Naive thymus-derived CD4-positive, alpha-beta T cell (primary cell): ENCODE measurements at places on chromosomes 7 and 10.

GRCh38 chr10:56481521-56482091 lies 120.5 kb upstream of the ZWINT start:
- no peak for DNase-seq

- no peak for DNase-seq
These were observed 1111.4 kb downstream of the SORCS1 start for GRCh38 chr10:106053061-106053460.

- DNase-seq, result no peak
These were observed 639.2 kb downstream of the KCNMA1 start for GRCh38 chr10:76998451-76998850.

DNA sequence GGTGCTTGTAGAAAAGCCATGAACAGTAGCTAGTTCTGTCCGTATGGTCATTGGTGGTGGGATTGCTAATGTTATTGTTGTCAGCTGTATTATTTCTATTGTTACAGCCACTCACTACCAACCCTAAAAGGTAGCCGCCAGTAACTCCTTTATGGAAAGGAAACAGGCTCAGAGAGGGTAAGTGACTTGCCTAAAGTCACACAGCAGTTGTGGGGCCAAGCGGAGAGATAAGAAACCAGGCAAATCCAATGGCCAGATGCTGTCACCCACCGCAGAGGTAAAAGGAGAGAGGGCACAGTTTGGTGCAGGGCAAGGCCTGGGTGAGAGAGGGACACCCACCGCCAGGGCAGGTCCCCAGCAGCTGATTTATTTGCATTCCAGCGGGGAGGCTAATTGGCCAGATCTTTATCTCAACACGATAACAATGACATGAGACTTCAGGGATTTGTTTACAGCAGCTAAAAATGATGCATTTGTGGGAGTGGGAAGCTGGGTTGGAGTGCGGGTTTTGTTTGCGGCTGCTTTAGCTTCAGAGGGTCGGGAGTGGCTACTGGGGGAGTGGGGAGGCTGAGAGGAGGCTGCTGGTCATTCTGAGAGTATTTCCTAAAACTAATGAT lies 8.6 kb upstream of the NKX2-3 start:
- DNase-seq, result no peak

DNA sequence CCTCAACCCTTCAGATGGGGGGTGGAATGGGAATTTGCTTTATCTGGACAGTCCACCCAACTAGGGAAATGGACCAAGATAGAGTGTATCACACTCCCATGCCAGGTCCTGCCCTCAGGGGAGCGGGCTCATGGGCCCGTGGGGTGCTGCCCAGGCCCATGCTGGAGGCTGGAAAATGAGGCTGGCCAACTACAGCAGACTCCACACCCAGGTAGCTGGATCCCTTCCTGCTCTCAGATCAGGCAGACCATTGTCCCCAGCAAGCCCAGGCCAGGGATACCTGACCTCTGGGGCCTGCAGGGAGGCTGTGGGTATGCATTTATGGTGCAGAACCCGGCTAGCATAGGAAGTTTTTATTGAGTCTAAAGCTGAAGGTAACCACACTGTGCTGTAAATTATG lies 162.4 kb downstream of the TCERG1L start:
- no peak for DNase-seq

DNA sequence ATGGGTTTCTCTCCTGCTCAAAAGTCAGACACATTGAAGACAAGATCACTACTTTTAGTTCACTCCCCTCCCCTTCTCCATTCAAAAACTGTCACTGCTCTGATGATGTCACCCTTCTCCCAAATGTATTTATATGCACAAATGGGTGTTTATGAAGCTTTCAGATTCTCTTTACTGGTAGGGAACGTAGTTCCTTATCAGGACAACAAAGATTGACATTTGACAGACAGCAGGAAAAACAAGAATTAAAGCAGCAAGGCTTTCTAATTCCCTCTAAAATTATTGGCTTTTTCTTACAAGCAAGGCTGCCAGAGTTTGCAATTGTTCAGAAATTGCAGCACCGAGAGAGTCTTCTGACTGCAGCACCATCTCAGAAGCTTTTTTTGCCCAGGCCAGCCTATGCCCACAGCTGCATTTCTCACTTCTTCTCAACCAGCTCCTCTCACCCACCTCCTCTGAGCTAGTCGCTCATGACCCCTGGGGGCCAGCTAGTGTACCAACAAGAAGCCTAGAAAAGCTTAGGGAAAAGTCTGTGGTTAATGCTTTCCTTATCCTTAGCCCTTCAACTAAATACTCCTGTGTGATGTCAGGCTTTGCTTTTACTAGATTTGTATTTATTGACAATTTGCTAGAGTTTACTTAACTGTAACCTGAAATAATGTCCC lies 265.1 kb downstream of the HTR7 start:
- no peak for DNase-seq

GRCh38 chr10:75450075-75450445 lies 18.6 kb downstream of the LRMDA start:
- DNase-seq, result no peak

GRCh38 chr7:91045606-91046005 lies 218.6 kb upstream of the FZD1 start:
- DNase-seq, result no peak

DNA sequence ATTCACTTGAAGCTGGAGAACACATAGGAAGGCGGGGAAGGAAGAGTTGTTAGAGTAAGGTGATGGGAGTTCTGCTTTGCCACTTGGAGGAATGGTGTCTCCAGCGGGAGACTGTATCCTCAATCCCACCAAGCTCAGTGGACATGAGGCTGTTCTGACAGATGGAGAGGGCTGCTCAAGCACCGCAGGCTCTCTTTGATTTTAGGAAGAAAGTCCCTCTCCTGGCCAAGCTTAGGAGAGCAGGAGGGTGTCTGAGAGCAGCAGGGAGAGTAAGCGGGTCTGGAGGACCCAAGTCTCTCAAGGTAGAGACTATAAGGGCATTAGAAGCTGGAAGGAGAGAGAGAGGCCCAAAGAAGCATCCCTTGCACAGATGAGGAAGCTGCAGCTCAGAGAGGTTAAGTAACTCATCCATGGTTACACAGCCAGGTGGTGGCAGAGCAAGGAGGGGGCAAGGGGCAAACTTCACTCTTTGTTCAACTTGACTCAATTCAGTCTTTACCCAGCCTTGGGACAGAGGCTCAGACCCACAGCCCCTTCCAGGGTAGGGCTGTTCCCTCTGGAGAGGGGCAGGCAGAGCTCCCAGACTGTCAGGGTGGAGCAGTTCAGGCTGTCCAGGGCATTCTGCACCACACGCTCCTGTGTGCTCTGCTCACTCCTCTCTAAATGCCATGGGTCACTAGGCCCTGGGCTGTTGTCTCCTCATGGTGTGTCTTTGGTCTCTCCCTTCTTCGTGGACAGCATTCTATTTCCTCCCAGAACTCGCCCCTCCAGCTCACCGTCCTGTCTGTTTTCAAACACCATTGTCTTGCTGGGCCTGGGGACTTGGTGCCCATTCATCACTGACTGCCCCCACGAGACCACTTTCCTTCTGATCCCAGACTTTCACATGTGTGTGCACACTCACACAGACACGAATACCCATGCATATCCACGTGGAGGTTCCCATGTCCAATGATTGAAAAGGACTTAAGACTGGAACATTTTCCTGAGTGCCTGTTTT lies 8.9 kb downstream of the CHAT start:
- DNase-seq, result no peak

- no peak for DNase-seq
These were observed 373.2 kb upstream of the PODXL start for GRCh38 chr7:131929632-131930031.

- DNase-seq, result no peak
These were observed 77.5 kb downstream of the LRRC4 start for GRCh38 chr7:127953423-127954356.

DNA sequence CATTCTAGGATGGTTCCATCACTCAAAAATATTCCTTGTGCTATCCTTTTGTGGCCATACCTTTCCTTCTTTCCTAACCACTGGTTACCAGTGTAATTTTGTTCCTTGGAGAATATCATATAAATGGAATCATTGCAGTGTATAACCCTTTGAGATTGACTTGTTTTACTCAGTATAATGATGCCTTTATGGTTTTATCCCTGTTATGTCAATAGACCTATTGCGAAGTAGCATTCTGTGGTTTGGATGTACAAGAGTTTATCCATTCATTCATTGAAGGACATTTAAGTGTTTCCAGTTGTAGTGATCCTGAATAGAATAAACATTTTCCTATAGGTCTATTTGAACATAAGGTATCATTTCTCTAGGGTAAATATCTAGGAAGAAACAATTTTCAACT lies 54.2 kb downstream of the RBM33 start:
- DNase-seq, result no peak

DNA sequence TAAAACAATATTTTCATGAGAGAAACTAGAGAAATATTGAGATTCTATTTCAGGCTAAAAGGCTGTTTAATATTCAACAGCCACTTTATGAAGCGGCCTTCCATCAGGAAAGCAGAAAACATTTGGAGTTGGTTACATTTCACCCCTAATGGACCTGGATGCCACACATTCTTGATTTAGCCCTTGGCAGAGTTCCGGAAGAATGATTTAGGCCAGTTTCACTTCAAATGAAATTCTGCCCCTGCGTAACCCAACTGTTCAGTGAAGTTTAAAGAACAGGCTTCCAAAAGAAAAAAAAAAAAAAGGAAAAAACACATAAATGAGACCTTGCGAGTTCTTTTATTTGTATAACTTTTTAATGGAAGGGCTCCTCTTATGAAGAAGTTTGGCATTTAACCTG lies 239.2 kb upstream of the AKR1E2 start:
- DNase-seq, result no peak

- DNase-seq, result no peak
These were observed 76.1 kb upstream of the DUSP5 start for GRCh38 chr10:110421512-110422138.

- DNase-seq, result no peak
These were observed 20.6 kb upstream of the WASL start for GRCh38 chr7:123769371-123769770.

- DNase-seq, result no peak
These were observed 5.9 kb upstream of the LGI1 start for GRCh38 chr10:93751832-93752231.

- DNase-seq, result peak; percentile 11
These were observed 1.0 kb upstream of the HOXA11 start for GRCh38 chr7:27185854-27186667.

DNA sequence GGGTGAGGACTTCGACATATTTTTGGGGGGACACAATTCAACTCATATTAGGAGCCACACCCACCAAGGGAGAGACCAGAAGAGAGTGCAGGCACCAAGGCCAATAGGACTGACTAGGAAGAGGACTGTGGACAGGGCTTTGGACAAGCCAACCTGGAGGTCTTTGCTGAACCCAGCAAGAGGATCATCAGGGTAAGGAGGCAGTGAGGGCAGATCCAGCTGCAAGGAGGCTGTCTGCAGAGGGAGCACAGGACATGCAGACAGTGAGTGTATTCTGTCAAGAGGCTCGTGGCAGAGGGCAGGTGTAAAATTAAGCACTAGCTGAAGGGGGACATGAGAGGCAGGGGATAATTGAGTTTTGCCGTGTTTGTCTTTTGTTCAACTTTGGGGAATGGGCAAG lies 83.4 kb upstream of the MGMT start:
- no peak for DNase-seq

- no peak for DNase-seq
These were observed 87.4 kb downstream of the CPED1 start for GRCh38 chr7:121075952-121076349.

DNA sequence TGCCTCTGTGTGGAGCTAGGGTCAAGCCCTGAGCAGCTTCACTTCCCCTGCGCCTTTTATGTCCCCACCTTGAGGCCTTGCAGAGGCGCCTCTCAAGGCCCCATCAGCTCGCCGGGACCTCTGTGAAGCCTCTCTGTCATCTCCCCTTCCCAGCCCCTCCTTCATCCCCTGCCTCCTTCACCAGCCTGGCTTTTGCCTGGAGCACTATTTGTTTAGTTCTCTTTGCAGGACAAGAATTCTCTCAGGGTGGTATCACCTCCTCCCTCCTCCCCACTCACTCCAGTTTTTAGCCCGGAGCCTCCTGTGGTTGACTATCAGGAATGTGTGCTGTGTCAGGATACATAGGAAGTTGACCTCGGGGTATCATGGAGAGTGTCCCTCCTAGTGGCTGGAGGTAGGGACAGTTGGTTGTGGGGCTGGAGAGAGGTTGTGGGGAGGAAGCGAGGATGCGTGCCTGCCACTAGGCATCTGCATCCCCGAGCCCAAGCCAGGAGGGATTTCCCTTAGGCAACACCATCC lies 89.8 kb upstream of the ANLN start:
- no peak for DNase-seq

DNA sequence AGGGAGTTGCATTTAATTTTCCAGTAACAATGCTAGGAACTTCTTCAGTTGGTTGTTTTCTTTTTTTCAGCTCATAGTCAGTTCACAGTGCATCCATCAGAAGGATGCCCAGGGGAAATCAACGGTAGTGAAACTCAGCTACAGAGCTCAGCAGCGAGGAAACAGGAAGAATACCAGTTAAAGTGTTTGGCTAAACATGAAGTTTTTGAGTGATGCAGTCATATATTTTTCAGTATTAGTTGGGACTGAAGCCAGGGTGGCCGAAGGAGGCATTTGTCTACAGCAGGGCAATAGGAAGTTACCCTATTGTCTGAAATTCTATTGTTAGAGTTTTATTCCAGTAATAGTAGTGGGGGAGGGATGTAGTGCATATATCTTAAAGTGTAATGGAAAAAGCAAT lies 45.3 kb upstream of the MALRD1 start:
- no peak for DNase-seq

GRCh38 chr7:123901101-123901500 lies 23.9 kb upstream of the SPAM1 start:
- no peak for DNase-seq

GRCh38 chr10:11794566-11794965 lies 28.6 kb upstream of the PROSER2 start:
- DNase-seq, result no peak

DNA sequence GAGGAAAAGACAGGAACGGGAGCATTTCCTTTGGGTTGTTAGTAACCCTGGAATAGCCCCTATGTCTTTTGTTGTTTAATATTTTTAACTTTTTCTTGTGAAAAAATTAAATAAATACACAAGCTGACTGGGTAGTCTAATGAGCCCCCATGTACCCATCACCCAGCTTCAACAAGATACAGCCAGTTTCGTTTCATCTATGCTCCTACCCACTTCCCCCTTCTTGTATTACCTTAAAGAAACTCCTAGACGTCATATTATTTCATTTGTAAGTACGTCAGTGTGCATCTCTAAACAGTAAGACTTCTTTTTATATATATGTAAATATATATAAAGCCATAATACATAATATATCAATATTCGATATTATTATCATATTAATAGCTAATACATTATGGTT lies 42.8 kb upstream of the NUB1 start:
- no peak for DNase-seq

- no peak for DNase-seq
These were observed 121.8 kb downstream of the CAMK1D start for GRCh38 chr10:12471135-12471534.

- DNase-seq, result no peak
These were observed 87.5 kb upstream of the ZNF92 start for GRCh38 chr7:65285906-65286864.

DNA sequence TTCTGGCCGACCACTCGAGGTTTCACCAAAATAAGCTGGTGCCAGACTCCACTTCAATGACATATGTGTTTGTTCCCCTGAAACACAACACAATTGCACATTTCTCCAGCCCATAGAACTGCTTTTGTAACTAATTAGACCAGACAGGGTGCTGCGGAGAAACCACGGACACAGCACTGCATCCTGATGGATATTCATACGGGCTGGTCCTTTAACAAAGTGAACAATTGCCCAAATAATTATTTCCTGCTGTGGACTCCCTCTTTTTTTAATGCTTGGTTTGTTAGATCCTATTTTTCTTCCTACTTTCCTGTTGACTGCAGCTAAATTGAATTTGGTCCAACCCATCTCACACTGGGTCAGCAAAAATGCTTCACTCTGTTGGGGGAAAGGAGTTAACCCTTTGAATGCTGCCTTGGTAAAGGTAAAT lies 198.6 kb upstream of the BMPER start:
- DNase-seq, result no peak
